NB4 (cell line): ENCODE measurements at places on chromosomes 3 and 15.
A peak's percentile ranks its signal among the peaks of the same experiment; 100 is the strongest.

DNA sequence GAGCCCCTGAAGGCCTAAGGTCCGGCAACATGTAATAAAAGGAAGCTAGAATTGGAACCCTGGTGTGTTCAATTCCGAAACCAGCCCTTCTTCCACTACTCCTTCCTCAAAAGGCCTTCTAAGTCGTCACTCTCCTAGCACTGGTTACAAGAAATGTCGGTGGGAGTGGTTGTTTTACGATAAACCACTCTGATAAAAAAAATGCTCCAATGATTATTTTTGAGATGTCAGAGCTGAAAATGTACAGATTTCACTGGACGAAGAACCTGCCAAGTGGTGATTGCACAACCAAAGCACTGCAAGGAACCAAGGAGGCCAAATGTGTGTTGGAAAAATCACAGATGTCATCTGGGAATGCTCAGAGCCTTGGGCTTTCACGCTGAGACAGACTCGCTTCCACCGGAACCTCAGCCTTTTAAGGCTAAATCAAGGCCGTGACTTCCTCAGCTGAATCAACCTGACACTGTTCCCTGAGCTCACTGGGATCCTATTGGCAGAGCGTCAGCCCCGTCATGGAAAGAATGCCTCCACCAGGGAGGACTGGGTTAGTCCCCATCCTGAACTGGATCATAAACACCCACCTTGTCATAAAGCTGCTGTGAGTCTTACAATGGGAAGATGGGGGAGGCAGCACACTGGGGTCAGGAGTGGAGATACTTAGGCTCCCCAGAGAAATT, 108.1 kb upstream of the THBS1 start:
- DNase-seq: no peak

GRCh38 chr15:95799286-95800200, 531.0 kb upstream of the NR2F2 start:
- DNase-seq: peak; percentile 51

- no peak for DNase-seq
Observed at GRCh38 chr15:87144775-87145174, 1065.1 kb downstream of the AGBL1 start.

DNA sequence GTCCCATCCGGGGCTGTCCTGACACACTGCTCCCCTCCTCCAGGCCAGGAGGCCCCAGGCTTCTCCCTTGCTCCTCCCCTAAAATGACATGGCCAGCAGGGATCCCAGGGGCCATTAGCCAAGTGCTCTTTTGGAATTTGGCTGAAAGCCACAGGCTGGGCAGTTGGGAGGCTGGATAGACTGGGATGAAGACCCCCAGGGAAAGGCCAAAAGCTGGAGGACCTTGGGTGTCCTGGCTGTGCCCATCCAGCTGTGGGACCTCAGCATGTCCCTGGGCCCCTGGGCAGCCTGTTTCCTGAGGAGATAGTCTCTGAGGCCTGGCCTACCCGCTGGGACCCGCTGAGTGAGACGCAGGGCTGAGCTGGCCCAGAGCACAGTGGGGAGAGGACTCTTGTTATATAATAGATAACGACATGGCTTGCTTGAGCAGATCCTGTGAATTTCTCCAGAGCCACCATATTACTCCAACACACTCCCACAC, 5.7 kb upstream of the PDE8A start:
- DNase-seq: no peak

DNA sequence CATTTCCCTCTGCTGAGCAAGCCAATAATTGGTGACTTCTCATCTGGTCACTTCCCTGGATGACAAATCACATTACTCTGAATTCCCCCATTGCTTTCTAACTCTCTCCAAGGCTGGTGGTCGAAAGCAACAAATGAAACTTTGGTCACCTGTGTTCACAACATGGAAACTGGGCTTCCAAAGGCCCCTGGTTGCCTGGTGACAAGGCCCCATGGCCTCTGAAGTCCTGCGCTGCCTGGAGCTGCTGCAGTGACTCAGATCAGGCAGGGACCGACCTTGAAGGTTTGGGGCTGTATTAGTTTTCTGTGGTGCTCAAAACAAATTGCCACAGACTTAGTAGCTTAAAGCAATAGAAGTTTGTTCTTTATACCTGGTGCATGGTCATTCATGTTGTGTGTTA, 345.3 kb downstream of the WDR72 start:
- DNase-seq: no peak

- DNase-seq: no peak
Observed at GRCh38 chr15:41634072-41634626, 26.1 kb upstream of the MGA start.

DNA sequence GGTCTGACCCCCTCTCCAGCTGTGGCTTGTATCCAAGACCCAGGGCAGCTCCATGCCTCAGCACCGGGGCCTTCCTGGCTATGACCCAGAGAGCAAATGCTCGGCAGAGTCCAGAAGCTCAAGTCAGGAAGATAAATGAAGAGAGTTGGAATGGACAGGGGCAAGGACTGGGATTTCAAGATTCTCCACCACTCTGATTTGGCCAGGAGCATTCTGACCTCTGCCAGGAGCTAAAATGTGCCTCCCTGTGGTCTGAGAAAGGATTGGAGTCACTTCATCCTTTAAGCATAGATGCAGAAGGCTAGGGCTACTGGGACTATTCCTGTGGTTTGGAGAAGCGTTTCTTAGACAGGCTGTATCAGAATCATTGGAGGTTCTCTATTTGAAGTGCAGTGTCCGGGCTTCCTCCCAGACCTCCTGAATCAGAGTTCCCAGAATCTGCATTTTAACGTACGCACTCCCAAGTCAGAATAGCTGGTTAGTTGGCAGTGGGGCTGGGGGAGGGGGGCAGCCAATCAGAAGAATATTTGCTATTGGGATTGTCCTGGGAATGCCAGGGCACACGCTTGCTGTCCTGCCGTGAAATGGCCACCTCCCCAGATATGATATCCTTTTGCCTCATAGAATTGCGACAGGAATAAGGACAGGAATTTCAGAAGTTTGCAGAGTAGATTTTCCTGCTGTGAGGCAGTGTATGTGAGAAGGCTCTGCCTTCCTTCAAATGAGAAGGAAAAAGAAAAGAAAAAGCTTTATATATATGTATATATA, 57.4 kb downstream of the HRH1 start:
- no peak for DNase-seq
